ENCODE measurements at places on chromosomes 2 and 18.
A peak's percentile ranks its signal among the peaks of the same experiment; 100 is the strongest.

GRCh38 chr2:206736935-206737334 lies 18.7 kb upstream of the DYTN start:
- no peak for DNase-seq

DNA sequence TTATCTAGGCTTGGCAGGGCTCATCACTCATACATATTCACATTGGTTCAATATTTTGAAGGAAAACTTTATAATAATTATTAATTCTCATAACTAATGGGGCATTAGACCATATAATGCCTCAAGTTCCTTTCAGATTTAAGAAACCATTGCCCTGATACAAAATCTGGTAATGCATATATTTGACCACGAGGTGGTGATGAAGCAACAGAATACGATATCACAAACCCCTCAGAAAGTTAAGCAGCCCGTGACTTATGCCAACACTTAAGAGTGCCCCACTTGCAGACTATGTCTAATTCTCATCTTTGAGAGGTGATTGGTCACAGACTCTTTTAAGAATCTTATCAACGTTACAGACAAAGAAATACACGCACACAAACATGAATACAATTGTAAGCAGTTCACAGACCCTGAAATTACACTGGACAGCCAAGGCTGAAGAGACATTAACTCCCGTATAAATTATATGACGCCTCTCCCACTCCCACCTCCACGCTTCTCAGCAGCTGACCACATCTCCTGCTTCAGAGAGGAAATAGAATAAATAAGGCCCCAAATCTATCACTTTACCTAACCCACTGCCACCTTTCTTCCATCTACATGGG lies 20.7 kb upstream of the DNAH6 start:
- DNase-seq, result peak; percentile 34

DNA sequence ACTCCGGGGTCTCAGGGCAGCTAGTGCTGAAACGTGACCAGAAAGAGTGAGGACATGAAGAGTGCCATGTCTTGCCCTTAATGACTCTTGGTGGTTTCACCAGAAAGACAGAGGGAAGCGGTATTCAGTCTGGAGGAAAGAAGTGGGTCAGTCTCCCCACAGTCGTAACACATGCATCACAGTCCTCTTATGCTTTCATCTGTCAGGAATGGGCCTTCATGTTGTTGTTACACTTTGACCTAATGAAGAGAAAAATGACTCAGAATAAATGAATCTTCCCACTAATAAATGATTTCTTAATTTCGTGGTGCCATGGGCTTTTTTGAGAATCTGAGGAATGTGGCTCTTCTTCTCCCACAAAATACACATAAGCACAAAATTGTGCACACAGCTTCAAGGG lies 103.2 kb downstream of the SLC8A1 start:
- no peak for DNase-seq

- no peak for DNase-seq
Measured at GRCh38 chr2:163734881-163735684, 725 bp downstream of the FIGN start.

GRCh38 chr18:3481696-3482210 lies 31.8 kb downstream of the TGIF1 start:
- peak; percentile 8 for DNase-seq

DNA sequence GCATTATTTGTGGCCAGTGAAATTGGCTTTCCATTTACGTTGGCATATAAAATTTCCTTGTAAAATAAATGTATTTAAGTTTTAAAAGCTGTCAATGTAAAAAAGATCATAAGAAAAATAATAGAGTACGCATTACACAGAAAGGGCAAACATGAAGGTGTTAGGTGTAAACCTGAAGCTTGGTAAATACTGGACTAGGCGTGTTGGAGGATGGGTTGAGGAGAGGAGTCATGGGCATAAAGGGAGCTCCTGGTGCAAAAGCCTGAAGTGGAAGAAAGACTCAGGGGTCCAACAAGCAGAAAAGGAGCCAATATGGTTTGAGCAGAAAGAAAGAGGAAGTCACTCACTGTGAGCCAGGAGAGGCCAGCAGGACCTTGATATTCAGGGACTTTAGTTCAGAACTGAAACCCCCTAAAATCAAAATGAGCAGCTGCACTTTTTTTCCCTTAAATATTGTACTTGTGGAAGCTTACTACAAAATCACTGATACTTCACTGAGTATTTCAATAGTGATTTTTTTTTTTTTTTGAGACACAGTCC lies 24.4 kb downstream of the SP5 start:
- no peak for DNase-seq

- no peak for DNase-seq
Measured at GRCh38 chr18:23137788-23138216, 2.5 kb downstream of the CABLES1 start.

- DNase-seq, result no peak
Measured at GRCh38 chr2:34401186-34401585, 802.1 kb upstream of the FAM98A start.

DNA sequence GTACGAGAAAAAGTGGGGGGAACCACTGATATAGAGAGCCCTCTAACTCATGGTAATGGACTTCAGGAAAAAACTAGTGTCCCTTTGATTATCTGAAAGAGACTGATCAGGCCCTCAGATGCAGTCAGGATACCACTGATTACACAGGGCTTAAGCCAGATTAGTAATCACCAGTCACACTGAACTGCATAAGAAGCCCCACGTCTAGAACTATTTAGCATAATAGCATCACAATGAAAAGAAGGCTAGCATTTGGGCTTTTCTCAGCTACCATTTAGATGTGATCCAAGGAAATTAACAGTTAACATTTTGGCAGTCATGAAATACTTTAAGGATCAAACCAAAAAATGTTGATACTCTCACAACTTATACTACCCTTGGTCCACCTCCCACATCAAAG lies 813.1 kb upstream of the POU3F3 start:
- DNase-seq, result no peak
